HT1080 (cell line): ENCODE measurements at places on chromosomes 4 and X. TPM values are rescaled to one million over a fixed set of nuclear protein-coding genes. Genes with fewer than 3 reads are reported as not detected.

DMRTC1 gene
- total RNA-seq = not detected in 2 replicates

DNA sequence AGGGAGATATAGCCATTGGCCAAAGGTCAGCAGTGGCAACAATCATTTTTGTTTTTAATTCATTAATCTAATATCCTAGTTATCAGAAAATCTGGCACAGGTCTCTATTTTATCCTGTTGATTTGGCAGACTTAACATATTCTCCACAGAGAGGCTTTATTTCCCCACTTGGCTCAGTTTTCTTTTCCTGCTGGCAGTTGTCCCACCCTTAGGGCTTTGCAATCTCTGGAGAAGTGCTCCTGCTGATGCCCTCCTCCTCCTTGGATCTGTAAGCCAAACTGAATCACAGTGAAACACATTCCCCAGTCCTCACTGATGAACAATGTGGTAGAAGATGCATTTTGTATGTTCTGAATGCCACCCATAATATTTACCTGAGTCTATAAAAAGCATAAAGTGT lies 889.7 kb downstream of the PDHA2 start:
- no peak for DNase-seq

GRCh38 chr4:90002441-90003062 lies 107.9 kb downstream of the MMRN1 start:
- no peak for DNase-seq

DNA sequence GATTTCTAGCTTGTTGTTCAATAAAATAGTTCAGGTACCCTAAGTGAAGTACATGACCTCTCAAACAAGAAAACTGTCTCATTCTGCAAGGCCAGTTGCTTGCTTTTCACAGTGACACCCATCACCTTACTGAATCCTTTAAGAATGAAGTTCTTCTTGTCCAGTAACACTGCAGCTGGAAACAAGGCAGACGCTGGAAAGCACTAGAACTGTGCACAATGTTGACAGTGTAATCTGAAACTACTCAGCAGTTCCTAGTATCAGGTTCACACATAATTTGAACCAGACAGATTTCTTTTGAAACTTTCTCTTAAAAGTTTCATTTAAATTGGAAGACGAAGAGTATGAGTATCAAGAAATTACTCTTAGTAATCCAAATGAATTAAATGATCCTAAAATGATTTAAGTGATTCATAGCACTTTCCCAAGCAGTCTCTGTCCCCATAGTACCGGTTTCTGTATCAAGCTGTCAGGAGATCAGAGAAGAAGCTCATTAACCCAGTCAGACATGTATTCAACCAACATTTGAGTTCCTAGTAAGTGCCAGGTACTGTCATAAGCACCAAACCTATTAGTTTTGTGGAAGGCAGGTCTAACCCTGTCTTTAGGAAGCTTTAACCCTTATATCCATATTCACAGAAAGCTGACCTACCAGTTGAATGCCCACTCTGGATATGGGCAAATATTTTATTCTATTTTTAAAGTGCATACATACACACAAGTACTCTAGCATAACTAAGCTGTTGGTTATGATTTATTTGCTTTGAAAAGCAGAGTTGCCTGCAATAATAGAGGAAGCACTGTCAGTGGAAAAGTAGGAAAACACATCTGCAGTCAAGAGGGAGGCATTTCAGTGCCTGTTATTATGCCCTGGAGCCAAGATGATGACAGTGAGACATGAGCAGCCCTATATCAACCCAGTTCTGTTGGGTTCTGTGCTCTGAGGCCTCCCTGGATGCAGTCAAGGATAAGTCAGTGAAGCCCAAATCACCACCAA lies 63.6 kb downstream of the PALLD start:
- no peak for DNase-seq

DNA sequence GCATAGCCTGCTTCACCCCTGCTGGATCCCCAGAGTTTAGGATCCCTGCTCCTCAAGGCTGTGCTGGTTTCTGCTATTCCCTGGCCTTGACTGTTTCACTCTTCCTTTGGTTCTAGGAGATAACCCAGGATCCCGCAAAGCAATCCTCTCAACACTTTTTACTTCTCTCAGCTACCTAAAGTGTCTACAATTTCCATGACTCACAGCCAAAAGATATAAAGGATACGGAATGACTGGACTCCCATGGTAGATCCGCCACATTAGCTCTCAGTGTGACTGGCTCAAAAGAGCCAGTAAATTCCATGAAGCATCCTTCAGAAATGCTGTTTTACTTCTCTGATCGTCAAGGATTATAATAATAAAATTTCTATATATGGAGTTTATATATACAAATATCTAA lies 66.3 kb upstream of the TMEM164 start:
- no peak for DNase-seq

DNA sequence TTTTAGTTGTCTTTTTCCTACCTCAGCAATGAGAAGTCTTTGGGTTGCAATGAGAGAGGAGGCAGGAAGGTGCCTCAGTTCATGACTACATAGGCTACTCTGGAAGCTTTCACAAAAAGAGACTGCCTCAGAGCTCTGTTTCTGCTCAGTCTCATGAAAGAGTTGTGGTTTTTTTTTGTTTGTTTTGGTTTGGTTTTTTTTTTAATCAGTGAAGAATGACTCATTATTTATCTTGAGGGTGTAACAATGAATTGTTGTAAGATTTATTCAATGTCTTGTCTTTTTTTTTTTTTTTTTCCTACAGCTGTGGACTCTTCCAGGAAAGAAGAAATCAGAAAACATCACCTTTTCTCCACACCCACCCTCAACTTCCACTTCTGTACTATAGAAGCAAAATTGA lies 67.5 kb upstream of the CXCL13 start:
- DNase-seq = peak; percentile 85

ZNF630 gene
- total RNA-seq = not detected in 2 replicates

GRCh38 chrX:148615491-148615890 lies 115.1 kb downstream of the AFF2 start:
- no peak for DNase-seq

GRCh38 chr4:110498420-110498819 lies 22.5 kb downstream of the ENPEP start:
- no peak for DNase-seq

GRCh38 chrX:38315186-38315585 lies 12.1 kb downstream of the RPGR start:
- DNase-seq = no peak

DNA sequence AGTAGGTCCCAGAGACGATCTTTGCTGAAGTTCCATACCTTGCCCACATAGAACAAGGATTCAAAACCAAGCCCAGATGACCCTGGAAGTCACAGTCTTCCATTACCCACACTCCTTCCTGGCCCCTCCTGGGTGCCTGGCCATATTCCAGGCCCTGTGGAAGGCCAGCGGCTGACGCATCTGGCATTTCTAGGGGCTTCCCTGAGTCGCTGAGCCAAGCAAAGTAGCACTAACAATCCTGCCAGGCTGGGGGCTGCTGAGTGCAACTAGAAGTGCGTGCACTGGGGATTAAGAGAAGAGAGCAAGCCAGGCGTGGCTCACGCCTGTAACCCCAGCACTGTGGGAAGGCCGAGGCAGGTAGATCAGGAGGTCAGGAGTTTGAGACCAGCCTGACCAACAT lies 175.2 kb upstream of the CPEB2 start:
- DNase-seq = peak; percentile 40

GRCh38 chr4:106314960-106315359 lies 1.0 kb downstream of the TBCK start:
- DNase-seq = no peak

RAB40AL gene
- 0.13 TPM in 1 of 2 replicates, not detected in the other for total RNA-seq

GRCh38 chrX:53324803-53325202 lies 43.4 kb upstream of the IQSEC2 start:
- DNase-seq = no peak

SMARCA5 gene
- total RNA-seq = 29.5 and 33.1 TPM in 2 replicates

DNA sequence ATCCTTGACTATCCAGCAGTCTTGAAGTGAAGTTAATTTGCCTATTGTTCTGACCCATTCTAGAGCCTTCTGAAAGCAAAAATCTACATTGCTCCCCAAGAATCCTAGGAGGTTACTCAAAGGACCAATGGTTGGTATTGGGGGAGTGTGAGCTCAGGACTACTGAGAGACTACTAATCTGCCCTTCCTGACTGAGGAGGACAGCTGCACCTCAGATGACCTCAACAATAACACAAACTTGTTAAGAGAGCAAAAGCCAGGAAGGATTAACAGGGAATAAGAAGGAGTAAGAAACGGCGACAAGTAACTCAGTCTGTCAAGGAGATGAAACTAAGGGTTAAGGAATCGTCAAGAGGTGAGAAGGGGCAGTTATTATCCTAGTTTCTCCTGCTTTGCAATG lies 43.4 kb downstream of the IDS start:
- no peak for DNase-seq

DNA sequence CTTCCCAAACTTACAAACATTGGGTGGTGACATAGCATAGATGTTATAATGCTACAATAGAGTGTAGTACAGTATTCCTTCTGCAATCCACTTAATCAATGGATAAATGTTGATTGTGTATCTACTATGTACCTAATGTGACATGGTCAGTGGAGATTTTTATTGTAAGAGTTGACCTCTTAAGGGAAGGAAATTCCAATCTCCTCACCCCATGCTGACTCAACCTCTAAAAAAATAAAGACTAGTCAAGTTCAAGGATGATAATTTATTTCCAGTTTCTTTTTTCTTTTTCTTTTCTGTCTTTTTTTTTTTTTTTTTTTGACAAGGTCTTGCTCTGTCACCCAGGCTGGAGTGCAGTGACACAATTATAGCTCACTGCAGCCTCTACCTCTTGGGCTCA lies 206.5 kb upstream of the STS start:
- DNase-seq = peak; percentile 42

DNA sequence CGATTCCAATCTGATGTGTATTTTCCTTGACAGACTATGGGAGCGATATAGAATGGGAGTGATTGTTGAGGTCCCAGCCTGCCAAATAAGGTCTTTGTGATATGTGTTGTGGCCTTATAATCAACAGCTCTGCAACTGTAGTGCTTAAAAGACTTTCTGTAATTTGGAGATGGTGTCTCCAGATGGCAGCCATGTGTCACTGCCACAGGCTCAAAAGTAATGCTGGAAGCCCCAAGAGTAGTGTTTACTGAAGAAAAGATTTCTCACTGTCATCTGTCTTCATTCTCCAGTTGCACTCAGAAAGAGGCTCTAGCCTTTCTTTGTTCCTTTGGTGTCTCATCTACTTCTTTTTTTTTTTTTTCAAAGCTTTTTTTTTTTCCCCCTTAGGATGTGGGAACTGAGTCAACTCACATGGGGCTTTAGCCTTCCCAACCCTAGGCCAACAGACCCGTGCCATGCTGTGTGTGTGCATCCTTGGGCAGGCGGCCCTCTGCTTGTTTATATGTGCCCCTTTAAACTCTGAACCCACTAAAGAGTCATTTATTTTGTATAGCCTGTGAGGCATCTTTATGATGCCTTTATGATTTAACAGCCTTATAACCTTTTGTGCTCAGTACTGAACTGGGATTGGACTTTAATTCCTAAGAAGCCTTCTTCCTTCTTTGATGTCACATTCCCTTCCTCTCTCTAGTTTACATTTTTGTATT lies 15.6 kb downstream of the SRPX2 start:
- DNase-seq = peak; percentile 28
